Diencephalon (tissue), 1 donor: ENCODE measurements at places on chromosomes 4 and X. TPM values are rescaled to one million over a fixed set of nuclear protein-coding genes. Genes with fewer than 3 reads are reported as not detected.

Gene STARD8
- total RNA-seq: 3.2 TPM

Gene CD38
- total RNA-seq: 8.1 TPM

Gene OTUD6A
- total RNA-seq: not detected

Gene TMSB15B
- total RNA-seq: 22.4 TPM

Gene GPRIN3
- total RNA-seq: 42.9 TPM

Gene RAB33A
- total RNA-seq: 22.6 TPM

Gene CDS1
- 22.6 TPM for total RNA-seq

Gene TEX13C
- total RNA-seq: not detected

Gene HPGDS
- 3.9 TPM for total RNA-seq

Gene NXF2B
- total RNA-seq: 0.23 TPM

Gene ASB11
- total RNA-seq: not detected

Gene SLC49A3
- 0.92 TPM for total RNA-seq

Gene LGI2
- total RNA-seq: 12.5 TPM

Gene TRAM1L1
- 24.5 TPM for total RNA-seq

Gene MBTPS2
- 21.9 TPM for total RNA-seq

Gene PPEF2
- total RNA-seq: not detected

Gene ENOPH1
- total RNA-seq: 94.8 TPM

Gene WNK3
- total RNA-seq: 62.3 TPM

Gene FBXW7
- total RNA-seq: 146 TPM

Gene FRG2
- not detected for total RNA-seq

Gene VEGFC
- total RNA-seq: 3.5 TPM

Gene CNKSR2
- 54.7 TPM for total RNA-seq

Gene NOCT
- total RNA-seq: 25.4 TPM

Gene TEX13B
- not detected for total RNA-seq

Gene NKX1-1
- not detected for total RNA-seq
